ENCODE measurements at places on chromosomes 7 and 10.
A peak's percentile ranks its signal among the peaks of the same experiment; 100 is the strongest.

DNA sequence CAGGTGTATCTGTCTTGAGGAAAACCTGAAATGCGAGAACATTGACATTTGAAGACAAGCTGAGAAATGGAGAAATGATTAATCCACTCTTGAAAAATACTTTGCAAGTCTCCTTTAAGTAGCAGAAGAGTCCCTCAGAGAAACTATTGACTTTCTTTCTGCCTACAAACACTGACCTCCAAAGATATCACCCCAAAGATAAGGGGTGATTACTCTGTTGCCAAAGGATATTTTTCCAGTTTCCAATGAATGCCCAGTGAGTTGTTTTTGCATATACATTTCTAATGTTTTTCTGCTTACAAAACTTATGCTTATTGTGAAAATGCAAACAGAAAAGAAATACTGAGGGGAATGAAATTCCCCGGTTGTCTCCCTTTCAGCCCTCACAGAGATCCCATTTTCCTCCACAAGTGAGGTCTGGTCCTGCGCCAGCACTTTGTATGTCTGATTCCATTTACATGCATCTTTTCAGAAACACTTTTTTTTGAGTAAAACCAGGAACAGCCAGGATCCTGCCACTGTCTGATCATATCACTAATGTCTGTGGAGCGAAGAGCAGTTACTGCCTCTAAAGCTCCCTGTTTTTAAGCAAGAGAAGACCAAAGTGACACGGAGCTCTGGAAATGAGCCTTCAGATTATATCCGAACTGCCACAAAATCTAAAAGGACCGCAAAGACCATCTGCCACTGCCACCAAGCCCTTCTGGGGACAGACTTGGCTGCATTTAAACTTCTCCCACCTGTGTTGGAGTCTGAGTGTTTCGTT lies 82.9 kb upstream of the PDCD4 start:
- no peak for DNase-seq

DNA sequence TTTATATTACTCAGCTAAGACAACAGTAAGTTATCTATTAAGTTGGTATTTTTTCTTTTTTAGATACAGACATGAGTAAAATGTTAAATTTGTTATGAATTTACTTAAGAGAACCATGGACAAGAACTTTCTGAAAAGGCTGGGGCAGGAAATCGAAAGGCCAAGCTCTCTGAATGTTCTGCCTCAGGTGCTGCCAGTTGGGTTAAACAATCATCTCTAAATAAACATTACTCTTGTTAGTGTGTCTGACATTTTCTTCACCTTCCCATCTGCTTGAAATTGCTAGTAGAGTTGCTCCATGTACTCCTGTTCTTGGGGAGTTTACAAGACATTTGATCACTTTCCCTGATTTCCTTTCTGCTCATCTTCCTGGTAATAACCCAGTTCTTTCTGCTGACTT lies 87.5 kb downstream of the ANKRD7 start:
- DNase-seq, result no peak

DNA sequence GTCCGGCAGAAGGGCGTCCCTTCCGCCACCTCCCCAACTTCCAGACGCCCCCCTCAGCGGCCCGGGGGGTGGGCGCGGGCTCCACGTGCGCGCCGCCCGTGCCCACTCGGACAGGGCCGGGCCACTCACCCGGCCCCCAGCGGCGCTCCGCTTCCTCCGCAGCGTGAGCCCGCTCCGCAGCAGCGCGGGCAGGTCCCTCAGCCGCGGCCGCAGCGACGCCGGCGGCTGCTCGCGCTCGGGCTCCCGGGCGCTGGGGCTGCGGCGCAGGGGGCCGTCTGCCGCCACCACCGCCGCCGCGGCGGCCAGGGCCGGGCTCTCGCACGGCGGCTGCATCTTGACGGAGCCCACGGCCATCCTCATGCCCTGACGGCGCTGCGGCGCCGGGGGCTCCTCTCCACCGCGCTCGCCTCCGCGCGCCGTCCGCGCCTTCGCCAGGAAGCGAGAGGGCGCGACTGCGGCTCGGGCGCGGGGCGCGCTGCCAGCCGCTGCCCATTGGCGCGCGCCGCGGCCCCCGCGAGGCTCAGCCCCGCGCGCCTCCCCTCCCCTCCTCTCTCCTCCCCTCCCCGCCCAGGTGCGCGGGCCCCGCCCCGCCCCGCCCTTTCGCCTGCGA lies at the start of gene RAPGEF5:
Gene RAPGEF5 (minus strand): TSS at position 454 of the 610 bp plus-strand sequence. CDS start 94 bp downstream, at position 360.
- DNase-seq, result peak; percentile 74

GRCh38 chr10:77964811-77965210 lies 38.3 kb upstream of the DLG5 start:
- DNase-seq, result no peak

- DNase-seq, result no peak
Observed at GRCh38 chr10:97331153-97331703, 3.3 kb downstream of the FRAT2 start.

DNA sequence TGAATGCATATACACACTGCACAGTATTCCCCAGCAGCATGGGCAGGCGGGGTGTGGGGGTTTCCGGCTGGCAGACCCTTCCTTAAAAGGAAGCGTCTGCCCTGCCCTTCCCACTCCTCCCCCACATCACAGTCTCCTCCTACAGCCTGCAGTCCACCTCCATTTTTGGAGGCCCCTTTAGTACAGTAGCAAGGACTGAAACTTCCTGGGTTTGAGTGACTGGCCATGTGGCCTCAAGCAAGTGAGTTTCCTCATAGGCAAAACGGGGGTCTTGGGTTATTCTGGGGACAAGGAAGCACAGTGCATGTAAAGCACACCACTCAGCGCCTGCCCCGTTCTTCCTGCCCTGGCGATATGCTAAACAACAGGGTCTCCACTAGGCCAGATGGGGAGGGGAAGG lies 62.1 kb upstream of the COL13A1 start:
- no peak for DNase-seq

- no peak for DNase-seq
Observed at GRCh38 chr10:93852476-93853095, 41.2 kb upstream of the SLC35G1 start.

- no peak for DNase-seq
Observed at GRCh38 chr7:121235201-121235600, 93.6 kb upstream of the WNT16 start.

DNA sequence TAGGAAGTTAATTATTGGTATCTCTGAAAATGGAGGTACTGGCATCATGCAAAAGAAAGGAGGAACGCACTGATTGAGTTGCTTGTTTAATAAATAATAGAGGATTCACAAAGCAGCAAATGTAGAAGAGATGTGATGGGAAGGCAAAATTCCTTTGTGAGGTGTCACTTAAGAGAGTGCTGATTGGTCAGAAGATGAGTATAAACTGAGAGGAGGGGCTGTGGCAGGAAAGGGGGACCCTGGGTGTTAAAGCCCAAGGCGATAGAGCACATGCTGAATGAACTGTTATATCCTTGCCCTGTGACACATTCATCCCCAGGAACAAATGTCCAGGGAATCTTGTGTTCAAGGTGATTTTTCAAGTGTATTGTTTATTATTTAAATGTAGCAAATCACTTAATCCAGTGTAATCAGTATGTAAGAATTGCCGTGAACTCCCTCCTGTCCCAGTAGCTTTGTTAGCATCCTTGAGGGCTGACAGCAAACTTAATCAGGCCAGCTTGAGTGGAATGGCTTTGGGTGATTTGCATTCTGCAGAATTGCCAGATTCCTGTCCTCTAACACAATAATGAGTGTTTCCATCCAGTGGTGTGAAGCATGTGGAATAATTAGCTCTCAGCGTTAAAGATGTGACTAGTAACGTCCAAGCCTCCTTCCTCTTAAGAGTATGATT lies 111.9 kb downstream of the CHN2 start:
- no peak for DNase-seq

DNA sequence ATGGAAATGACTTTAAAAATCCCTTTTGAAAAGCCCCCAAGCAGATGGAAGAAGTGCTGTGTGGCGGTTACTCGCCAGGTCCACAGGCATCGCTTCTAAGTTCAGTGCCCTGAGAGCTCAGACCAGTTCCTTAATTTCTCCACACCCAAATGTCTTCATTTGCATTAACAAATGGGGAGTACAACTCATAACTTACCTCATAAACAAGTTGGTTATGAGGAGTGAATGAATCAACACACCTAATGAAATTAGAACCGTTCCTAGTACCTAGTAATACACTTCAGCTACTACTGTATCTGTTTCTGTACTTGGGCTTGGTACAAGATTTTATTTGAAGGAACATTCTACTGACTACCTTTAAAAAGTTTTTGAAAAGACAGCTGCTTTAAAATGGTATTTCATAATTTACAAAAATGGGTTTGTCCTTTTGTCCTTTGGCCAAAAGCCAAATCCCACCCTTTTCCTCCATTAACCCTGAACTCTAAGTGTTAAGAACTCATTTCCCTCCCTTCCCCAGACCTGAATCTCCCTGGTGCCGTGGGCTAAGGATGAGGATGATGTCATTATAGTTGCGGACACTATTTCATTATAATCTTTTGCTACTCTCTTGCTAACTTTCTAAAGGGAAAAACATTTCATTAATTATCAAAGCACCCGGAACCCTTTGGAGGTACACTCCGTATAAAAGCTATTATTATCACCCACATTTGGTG lies 221.5 kb upstream of the CELF2 start:
- no peak for DNase-seq

DNA sequence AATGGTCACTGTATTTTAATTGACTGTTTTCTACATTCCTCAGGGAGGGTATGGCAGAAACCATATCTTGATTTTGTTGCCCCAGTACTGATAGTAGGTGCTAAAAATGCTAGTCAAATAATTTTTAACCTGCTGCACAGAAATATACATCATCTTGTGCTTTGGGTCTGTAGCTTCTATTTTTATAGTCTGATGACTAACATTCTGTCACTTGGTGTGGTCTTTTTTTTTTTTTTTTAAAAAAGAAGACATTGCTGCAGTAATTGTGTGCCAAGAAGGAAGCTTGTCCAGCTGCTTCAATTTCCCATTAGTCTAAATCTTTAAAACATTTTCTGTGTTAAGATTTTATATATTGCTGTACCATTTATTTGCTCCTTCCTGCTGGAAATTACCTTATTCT lies 83.6 kb downstream of the ICA1 start:
- no peak for DNase-seq

- DNase-seq, result no peak
Observed at GRCh38 chr10:85902051-85902450, 464.5 kb downstream of the GRID1 start.

- no peak for DNase-seq
Observed at GRCh38 chr10:30625080-30625479, 4.5 kb downstream of the LYZL2 start.

GRCh38 chr7:117119192-117119924 lies 166.1 kb downstream of the ST7 start:
- no peak for DNase-seq

DNA sequence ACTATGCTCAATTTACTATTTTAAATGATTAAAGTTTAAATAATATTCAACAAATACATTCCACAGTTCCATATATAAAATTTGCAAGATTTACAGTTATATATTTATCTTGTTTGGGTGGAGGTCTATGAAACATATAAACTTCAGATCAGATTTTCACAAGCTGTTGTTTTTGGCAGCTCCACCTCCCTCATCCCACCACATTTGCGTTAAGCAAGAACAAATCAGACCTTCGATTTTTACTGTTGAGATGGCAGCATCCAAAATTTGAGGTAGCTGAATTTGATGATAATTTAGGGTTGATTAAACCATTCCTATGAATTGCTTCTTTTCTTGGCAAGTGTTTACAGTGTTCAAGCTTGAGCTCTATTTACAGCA lies 986.4 kb downstream of the REEP3 start:
- DNase-seq, result no peak

GRCh38 chr10:91564026-91564425 lies 68.8 kb downstream of the PPP1R3C start:
- DNase-seq, result no peak

DNA sequence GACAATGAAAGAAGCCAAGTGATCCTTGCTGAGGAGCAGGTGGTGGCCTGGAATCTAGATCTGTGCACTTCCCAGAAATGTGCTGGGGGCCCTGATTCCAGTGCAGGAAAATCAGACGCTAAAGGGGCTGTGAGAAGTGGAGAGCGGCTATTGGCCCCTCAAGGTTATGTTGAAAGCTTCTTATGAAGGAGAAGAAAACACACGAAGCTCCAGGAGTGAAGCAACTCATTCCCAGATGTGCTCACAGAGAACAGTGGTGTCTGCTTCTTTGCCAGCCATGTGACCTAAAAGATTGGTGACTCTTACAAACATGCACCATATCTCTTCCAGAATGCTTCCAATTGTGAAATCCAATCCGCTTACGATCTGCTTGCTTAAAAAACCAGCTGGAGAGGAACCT lies 679.3 kb upstream of the IGFBP3 start:
- DNase-seq, result no peak

- DNase-seq, result no peak
Observed at GRCh38 chr7:29953726-29954347, 35.8 kb downstream of the SCRN1 start.

GRCh38 chr7:127896659-127897058 lies 134.6 kb downstream of the LRRC4 start:
- DNase-seq, result no peak

- no peak for DNase-seq
Observed at GRCh38 chr10:14507176-14507575, 176.5 kb upstream of the FRMD4A start.

Measured in GM13976 (cell line).